ENCODE measurements at places on chromosomes 5 and 9.

DNA sequence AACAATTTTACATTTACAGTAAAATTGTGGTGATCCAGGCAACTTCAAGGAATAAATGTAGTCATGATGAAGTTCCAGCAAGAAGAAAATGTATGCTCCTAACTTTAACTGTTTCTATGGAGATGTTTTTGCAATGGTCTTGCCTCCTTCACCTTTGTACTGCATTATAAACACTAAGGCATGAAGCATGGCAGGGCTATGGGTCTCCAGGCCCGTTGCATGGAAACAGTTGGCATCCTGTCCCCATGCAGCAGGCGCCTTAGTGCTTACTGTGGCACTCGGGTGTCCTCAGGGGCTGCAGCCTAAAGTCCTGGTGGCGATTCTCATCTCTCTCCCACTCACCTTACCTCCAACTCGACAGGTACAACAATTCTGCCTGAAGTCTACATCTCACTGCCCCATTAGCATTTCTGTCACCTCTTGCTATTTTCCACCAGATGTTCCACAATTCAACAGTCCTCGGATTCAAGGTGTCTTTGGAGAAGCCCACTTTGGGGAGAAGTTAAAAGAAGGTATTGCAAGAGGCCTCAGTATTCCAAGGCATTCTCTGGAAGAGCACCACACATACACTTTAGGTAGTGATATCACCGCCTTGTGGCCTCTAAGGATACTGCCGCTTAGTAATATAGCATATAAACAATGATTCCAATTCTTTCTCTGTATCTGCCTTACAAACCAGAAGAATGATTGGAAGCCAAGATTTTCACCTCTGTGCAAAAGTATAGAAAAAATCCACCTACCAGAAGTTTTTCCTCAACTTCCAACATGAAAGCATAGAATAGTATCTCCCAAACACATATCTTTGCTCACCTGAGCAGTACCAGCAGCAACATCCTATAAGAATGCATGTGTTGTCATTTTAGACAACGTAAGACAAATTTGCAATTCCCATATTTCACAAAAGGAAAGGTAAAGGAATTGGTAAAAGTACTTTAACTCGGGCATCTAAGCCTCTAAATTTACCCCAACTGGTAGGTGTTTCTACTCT lies 5.1 kb downstream of the LIFR start:
- DNase-seq = peak; percentile 57

DNA sequence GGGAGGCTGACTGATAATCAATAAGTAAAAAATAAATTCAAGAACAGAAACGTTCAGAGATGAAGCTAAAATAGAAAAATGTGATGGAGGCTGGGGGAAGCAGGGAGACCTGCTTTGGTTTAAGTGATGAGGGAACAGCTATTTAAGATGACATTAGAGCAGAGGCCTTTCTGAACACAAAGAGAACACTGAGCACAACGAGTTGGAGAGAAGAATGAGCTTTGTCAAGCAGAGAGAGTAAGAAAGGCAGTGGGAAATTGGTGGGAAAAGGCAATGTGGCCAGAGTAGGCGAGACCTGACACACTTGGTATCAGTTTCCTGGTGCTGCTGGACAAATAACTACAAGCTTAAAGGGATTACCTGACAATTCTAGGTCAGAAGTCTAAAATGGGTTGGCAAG lies 20.0 kb downstream of the AUH start:
- DNase-seq = no peak

GRCh38 chr5:170805666-170806065 lies 22.1 kb downstream of the GABRP start:
- DNase-seq = no peak

DNA sequence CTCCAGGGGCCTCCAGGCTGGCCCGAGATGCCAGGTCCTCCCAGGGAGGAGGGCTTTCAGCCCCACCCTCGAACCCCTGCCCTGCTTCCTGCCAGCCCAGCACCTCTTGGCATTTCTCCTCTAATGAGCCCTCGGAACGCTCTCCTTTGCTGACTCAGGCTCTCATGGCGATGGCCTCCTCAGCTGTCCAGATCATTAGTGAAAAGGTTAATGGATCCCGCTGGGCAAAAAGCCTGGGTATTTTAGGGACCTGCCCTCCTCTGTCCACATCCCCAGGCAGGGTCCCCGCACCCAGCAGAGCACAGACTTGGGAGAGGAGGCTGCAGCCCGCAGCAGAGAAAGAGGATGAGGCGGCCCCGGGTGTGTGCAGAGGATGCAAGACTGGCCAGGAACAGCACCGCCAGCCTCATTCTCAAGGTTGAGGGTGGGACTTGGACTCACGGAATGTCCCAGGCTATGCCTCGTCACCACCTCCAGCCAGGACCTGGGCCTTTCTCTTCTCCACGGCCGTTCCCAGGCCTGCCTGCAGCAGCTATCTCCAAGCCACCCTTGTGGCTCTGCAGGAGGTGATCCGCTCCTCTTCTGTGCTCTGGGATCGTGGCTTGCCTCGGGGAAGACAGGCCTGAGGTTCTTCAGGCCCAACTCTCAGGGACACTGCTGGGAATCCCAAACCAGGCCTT lies 23.0 kb upstream of the ADAMTS2 start:
- DNase-seq = no peak

DNA sequence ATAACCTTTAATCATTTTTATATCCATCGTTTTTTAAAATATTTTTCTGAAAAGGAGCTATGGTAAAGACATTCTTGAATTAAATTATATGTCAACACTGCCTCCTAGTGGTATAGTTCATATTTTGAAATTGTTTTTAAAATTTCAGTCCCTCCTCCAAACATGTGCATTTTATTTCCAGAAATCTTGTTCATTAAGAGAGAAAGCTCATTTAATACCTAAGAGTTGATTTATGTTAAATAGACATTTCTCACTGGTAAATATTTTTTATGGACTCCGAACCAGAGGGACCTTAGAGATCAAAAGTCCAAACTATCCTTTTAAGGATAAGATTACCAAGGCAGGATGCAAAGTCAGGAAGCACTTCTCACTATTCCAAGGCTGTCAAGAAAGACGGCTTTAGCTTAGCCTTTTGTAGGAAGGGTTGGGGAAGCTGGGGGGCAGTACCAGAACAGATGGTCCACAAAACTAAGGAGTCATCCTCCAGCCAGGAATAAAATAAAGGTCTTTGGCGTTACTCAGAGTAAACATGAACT lies 21.6 kb downstream of the BHMT start:
- peak; percentile 62 for DNase-seq

DNA sequence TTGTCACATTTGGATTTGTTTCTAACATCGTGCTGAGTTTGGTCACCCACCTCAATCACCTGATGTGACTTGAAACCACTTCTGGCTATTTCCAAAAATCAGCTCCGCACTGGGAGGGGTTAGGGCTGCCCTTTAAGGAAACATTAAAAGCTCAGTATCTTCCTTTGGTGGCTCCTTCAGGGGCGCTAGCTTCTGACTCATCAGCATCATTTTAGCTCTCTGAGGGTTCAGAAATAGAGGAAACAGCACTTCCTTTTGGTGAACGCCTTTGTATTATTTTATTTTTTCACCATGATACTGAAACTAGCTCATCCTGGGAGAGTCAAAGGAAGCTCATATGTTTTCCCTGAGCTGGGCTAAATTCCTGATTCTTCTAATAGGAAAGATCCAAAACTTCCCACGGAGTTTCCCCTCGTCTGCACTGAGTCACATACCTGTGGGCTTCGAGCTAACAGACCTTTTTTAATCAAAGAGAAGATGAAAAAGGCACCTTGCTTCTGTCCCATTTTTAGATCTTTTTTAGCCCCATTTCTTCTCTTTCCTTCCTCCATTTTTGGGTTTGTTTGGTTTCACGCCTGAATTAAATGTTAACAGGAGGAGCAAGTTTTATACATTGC lies 48.2 kb downstream of the ROPN1L start:
- DNase-seq = no peak

DNA sequence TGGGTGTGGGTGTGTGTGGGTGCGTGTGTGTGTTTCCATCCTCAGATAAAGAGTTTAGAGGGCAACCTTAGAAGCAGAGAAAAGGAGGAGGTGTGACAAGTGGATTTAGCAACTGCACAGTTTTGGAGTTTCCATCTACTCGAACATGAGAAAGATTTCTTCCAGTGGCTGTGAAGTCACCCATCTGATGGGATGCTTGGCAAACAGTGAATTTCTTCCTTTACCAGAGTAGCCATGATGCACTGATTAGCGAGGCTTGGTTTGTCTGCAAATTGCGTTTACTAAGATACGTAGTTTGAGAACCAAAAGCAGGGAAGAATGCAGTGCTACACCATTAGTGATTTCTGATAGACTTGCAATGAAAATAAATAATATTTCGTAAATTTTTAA lies 791 bp upstream of the STARD4 start:
- DNase-seq = no peak

GRCh38 chr5:130965920-130966319 lies 199.1 kb downstream of the HINT1 start:
- DNase-seq = no peak

DNA sequence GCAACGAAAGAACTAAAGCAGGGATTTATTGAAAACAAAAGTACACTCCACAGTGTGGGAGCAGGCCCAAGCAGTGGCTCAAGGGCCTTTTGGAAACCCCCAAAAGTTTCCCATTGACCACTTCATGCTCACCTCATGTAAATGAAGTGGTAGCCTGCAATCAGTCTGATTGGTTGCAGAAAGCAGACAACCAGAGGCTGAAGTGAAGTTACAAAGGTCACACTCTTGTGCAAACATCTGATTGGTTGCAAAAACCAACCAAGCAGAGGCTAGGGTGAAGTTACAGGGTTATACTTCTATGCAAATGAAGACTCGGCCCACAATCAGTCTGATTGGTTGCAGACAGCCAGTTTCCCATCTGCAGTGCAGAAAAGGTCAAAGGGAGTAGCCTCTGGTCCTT lies 258.0 kb downstream of the YTHDC2 start:
- no peak for DNase-seq

DNA sequence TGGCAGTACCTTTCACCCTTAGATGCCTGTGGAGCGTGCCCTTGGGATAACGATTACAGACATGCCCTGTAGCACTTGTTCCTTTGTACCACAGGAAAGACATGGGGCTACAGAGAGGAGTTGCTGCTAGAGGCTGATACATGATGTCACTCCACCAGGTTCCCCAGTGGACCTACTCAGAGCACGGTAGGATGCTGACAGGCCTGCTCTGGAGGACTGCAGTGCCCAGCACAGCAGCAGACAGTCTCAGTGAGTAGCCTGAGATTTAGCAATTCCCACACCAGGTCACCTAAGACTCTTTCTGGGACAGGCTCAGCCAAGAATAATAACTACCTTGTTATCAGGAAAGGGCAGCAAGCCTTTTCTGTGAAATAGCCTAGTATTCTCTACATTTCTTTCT lies 28.8 kb downstream of the PDE4D start:
- no peak for DNase-seq

DNA sequence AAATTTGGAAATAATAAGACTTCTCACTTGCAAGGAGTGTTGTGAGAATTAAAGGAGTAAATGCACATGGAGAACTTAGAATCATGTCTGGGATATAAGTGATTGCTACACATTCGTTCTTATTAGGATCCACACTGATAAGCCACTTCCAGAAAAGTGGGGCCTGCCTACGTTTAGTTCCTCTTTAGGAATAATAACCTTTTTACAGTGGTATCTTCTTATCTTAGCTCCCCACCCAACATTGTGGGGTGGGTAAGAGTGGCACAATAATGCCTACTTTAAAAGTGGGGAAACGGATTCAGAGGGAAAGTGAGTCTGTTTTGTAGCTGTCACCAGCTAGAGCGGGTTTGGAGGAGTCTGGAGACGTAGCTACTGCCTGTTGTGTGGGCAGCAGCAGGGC lies 16.0 kb downstream of the DOCK2 start:
- DNase-seq = no peak

DNA sequence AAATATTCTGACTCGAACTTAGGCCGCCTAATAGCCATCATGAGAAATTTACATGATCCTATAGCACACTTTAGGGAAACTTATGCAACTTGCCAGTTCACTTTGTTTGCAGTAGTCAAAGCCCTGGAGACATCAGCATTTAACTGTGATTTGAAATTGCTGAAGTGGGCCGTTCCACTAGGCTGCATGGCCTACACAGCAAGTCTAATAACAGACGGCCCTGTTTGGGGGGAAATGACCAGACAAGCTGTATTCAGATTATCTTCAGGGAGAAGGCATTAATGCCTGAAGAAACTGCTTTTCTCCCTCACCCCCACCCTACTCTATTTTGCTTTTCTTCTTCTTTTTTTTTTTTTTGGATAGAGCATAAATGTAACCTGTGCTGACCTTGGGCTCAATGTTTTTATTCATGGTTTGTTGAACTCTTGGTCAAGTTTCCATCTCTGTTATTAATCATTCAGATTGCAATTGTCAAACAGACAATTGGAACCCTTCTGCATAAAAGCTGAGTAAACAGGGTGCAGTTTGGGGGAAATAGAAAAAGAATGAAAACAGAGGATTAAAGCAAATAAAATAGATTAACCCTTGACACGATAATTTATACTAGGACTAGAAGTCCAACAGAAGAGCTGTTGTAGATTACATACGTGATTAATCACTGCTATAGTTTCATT lies 1928.2 kb upstream of the WWC1 start:
- DNase-seq = no peak

Data from cardiac muscle cell (in vitro differentiated cells and primary cell).